ENCODE measurements at places on chromosomes 5 and 9. TPM values are rescaled to one million over a fixed set of nuclear protein-coding genes. Genes with fewer than 3 reads are reported as not detected.

GRCh38 chr5:160370713-160371034 lies 248 bp upstream of the C1QTNF2 start:
- DNase-seq = no peak

GRCh38 chr9:116191576-116192415 lies 38.2 kb downstream of the PAPPA start:
- no peak for DNase-seq

DNA sequence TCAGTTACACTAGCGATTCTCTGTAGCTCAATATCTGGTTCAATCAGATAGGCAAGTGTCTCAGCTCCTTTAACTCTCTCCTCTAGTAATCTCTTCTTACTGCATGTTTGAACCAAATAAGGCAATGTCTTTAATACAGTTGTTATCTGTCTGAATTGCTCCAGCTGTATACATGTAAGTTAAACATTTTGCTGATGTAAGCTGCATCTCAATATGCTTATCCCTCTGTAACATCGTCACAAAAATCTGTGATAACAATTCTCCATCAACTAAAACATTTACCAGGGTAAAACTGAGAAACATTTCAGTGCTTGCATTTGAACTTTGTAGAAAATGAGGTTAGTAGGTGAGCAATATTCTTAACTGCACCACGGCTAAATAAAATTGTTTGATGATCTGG lies 29.6 kb upstream of the IGFBPL1 start:
- no peak for DNase-seq

DNA sequence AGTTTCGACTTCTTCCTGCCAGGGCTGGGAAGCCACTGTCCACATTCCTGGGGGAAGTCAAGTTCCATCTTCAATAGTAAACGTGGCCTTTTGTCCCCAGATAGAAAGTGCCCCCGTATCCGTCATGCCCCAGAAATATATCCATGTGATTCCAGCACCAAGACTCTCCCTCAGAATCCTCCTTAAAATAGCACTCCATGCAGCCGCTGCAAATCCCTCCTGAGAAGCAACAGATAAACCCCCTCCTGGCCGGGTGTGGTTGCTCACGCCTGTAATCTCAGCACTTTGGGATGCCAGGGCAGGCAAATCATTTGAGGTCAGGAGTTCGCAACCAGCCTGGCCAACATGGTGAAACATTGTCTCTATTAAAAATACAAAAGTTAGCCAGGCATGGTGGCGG lies 126.1 kb downstream of the OLFM1 start:
- no peak for DNase-seq

DNA sequence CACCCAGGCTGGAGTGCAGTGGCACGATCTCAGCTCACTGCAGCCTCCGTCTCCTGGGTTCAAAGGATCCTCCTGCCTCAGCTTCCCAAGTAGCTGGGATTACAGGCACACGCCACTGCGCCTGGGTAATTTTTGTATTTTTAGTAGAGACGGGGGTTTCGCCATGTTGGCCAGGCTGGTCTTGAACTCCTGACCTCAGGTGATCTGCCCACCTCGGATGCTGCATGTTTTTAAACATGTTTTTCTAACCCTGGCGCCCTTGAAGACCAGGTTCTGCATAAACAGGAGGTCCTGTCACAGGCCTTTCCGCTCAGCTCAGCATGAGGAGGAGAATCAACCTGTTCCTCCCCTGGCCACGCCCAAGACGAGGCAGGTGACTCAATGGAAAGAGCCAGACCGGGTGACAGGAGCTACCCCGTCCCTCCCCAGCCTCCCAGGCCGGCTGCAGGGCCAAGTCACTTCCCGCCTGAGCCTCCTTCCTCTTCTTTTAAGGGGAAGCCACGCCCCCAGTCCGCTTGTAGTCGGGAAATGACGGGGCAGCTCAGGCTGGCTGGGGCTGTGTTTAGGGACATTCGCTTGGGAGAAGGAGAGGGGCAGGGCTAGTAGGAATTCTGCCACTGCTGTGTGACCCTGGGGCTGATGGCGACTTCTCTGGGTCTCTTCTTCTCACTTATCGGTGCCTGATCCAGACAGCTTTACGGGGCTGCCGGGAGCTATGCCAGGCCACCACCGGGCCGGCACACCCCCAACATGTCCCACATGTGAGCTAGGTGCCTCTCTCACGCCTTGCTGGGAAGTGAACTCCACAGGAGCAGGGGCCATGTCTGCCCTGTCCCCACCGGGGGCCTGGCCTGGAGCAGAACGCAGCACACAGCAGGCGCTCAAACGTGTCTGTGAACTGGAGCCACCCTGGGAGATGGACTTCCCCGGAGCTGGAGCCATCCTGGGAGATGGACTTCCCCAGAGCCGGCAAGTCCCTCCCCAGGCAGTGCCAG lies 6.1 kb downstream of the NOTCH1 start:
- peak; percentile 79 for DNase-seq

DNA sequence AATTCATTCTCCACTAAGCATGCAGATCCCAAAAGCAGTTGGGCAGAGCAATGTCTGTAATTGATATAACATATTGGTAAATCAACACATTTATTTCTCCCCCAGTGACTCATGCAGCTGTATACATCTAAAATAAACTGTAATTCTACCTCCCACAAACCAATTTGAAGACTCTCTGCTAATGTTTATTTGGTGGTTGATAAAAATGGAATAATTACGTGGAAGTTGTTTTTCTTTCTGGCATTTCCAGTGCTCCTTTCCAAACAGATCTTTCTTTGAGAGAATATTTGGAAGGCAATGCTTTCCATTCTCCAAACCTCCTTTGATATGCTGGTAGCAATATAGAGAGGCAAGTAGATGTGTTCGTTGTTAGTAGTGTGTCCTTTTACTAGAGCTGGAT lies 194.7 kb downstream of the CHSY3 start:
- no peak for DNase-seq

The PAPPA gene
- 104 TPM for total RNA-seq

The PELO gene
- 44.9 TPM for total RNA-seq

The FTMT gene
- not detected for total RNA-seq

The TRPM6 gene
- total RNA-seq = under 0.01 TPM

The DMRT2 gene
- not detected for total RNA-seq

The CER1 gene
- total RNA-seq = not detected

Data from fibroblast of villous mesenchyme (primary cell).